ENCODE measurements at places on chromosomes 4 and X.

GRCh38 chrX:7146020-7146702 lies 1.4 kb upstream of the STS start:
- H3K36me3 ChIP-seq: no peaks in the 10 kb centered on the region
- H3K4me1 ChIP-seq: no peaks in the 10 kb centered on the region
- no peak overlapping the region for H3K4me3 ChIP-seq
- no peak overlapping the region for H3K27ac ChIP-seq
- no peaks in the 10 kb centered on the region for H3K27me3 ChIP-seq
- DNase-seq: no peak

DNA sequence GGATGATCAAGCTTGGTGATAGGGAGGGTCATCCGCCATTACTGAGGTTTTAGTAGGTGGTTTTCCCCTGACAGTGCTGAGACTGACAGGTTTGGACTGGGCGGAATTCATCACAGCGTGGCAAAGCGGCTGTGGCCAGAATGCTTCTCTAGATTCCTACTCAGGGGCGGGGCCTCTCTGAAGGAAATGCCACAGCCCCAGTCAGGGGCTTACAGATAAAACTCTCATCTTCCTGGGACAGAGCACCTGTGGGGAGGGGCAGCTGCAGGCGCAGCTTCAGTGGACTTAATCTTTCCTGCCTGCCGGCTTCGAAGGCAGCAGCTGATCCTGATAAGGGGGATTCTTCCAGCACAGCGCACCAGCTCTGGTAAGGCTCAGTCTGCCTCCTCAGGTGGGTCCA lies 316.7 kb downstream of the RPA4 start:
- H3K4me3 ChIP-seq: no peak overlapping the region
- H3K27ac ChIP-seq: no peak overlapping the region
- no peaks in the 10 kb centered on the region for H3K27me3 ChIP-seq
- DNase-seq: no peak

GRCh38 chr4:126973201-126973600 lies 659.6 kb upstream of the INTU start:
- no peaks in the 10 kb centered on the region for H3K36me3 ChIP-seq
- DNase-seq: no peak
- H3K4me1 ChIP-seq: no peaks in the 10 kb centered on the region
- no peak overlapping the region for H3K4me3 ChIP-seq
- no peak overlapping the region for H3K27ac ChIP-seq

- H3K27me3 ChIP-seq: peaks cover 3% of the 10 kb centered on the region
- DNase-seq: no peak
- no peak overlapping the region for H3K4me3 ChIP-seq
- no peaks in the 10 kb centered on the region for H3K4me1 ChIP-seq
- H3K36me3 ChIP-seq: no peaks in the 10 kb centered on the region
- no peak overlapping the region for H3K27ac ChIP-seq
Measured at GRCh38 chrX:113305496-113305895, 464.9 kb upstream of the AMOT start.

DNA sequence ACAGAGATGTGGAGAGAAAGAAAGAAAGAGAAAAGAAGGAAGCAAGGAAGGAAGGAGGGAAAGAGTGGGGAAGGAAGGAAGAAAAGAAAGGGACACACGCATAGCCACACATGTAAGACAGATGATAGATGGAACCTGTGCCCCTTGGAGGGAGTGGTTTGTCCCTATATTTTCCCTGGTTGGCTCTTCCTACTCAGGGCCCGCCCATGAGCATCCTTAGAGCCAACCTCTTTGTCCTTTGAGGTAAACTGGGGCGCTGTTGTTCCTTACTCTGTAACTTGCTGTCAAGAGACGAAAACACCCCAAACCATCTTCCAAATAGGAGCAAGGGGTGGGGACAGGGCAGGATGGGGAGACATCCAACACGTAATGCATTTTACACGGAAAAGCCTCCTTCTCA lies 220.9 kb downstream of the MAML3 start:
- H3K36me3 ChIP-seq: no peaks in the 10 kb centered on the region
- no peaks in the 10 kb centered on the region for H3K27me3 ChIP-seq
- H3K27ac ChIP-seq: no peak overlapping the region
- H3K4me1 ChIP-seq: no peaks in the 10 kb centered on the region
- no peak for DNase-seq
- H3K4me3 ChIP-seq: no peak overlapping the region
